ENCODE measurements at places on chromosomes 16 and 17.

- no peak for DNase-seq
Observed at GRCh38 chr17:61175298-61176142, 224.1 kb upstream of the TBX2 start.

- DNase-seq = peak; percentile 67
Observed at GRCh38 chr17:18950944-18951905, 740 bp upstream of the SLC5A10 start.

- peak; percentile 85 for DNase-seq
Observed at GRCh38 chr17:29572691-29573557, 4.4 kb downstream of the TP53I13 start.

DNA sequence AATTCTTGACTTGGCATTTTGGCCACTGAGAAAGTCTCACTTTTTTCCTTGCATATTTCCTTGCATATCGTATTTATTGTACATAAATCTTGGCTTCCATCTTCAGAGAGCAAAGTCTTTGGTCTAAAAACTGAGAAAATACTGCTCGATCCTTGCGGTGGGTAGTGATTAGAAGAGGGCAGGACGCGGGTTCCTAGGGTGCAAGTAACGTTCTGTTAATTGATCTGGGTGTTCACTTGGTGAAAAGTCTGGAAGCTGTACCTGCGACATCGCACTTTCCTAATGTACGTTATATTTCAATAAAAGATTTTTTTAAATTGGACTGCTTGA, 758 bp upstream of the UBALD2 start:
- no peak for DNase-seq

DNA sequence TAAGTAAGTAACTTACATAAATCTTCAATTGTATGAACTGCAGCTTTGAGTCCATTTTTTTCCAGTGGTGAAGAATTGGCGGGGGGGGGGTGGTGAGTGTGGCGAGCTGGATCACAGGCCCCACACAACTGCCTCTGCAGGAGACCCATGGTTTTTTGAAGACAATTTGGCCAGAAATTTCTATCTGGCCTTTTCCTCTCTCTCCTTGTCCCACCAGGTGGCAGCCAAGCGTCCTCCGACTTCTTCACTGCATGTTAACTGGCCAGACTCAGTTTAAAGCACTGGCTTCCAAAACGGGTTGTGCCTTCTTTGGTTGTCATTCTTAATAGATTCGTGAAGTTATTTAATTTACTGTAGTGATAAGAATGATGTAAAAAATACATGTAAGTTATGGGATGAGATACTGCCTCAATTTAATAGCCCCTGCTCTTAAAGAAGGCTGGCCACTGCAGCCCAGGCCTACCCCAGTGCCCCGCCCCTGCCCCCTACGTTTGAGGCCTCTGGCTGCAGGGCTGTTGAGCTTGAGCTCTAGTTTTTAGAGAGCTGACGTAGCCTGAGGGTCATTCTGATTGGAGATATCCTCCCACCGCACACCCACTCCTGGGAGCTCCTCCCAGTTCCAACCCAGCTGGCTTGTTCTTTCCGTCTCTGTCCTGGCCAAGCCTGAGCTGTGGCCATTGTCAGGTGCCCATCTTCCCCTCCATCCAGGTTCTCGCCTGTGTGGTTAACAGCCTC, 36.4 kb downstream of the AKAP1 start:
- DNase-seq = peak; percentile 55
